Activated CD4-positive, alpha-beta T cell treated with anti-CD3 and anti-CD28 coated beads, Interleukin-2, amount 10 ng/mL, durations not matched to agents 7 days and 5 days (primary cell): ENCODE measurements at places on chromosomes 1 and 21.

DNA sequence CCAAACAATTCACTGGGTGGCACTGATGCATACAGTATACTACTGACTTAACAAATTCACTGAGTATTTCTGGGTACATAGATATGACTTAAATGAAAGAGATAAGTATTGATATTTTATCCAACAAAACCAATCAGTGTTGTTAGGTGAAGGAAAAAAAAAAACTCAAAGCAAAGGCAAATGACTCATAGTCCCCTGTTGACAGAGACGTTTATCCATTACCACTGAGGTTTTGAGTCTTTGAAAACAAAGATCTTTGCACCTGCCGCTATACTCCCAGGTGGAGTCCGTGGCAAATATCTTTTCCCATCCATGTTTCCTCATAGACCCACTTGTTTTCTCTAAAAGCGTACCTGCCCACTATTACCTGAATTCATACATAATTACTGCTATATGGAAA is 18.4 kb downstream of the DYNLT5 start:
- no peak for DNase-seq

- no peak for DNase-seq
These were observed 600.8 kb upstream of the CXADR start for GRCh38 chr21:16912075-16912474.

GRCh38 chr1:151237678-151238466 is 16.7 kb upstream of the PSMD4 start:
- no peak for DNase-seq

DNA sequence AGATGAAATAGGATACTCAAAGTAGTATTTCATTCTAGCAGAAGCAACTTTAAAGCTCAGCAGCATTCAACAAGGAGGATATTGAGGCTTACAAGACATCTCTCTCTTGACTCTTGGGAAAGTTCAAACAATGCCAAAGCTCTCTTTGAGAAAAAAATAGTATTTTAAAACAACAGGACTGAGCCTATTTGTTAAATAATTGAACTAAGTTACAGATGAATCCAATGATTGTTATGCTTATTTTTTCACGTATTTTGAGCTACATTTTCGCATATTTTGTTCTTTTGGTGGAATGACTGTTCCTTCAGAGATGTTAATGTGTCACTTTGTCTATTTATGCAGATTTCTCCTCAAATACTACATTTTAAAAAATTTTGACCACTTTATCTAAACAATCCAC is 200.7 kb downstream of the KCTD3 start:
- no peak for DNase-seq

DNA sequence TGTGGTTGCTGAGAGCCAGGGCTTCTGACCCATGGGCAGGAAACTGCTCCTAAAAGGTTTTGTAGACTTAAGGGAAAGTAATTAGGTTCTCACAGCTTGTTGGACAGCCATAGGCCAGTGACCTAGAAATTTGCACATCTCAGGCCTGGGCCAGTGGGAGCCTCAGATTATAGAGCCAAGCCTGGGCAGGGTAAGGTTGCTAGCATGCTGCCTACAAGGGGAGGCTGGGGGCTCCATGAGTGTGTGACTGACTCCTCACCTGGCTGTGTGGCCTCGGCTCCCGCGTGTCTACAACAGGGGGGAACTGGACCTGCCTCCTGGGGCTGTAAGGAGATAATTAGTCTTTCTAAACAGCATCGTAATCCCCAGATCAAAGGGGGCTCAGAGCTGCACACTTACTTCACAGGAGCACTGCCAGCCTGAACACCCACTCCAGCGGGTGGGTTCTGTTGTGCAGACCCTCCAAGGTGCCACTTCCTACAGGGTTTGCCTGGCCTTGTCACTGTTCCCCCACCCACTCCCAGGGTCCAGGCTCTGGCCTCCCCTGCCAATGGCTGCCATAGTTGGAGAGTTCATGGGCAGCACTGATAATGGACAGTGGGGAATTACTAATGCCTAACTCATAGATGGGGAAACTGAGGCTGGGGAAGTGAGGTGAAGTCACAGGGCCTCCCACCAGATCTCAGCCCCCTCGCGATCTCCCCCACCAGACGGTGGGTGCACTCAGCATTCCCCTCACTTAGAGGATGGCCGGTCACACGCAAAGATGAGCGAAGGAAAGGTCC is 230.4 kb upstream of the TMEM51 start:
- no peak for DNase-seq

DNA sequence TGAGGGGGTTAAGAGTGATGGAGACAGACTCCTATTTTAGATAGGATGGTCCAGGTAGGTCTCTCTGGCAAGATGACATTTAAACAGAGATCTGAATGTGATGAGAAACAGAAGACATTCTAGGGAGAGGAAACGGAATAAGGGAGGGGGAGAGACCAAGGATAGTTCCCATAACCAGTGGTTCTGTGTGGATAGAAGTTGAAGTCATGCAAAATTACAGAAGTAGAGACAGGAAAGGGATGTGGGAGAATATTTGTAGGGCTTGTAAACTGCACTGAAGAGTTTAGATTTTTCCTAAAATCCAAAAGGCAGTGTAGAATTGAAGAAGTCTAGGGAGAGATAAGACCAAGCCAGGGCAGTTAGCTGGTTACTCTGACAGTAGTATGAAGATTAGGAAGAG is 200.6 kb downstream of the GRIK1 start:
- DNase-seq = no peak

DNA sequence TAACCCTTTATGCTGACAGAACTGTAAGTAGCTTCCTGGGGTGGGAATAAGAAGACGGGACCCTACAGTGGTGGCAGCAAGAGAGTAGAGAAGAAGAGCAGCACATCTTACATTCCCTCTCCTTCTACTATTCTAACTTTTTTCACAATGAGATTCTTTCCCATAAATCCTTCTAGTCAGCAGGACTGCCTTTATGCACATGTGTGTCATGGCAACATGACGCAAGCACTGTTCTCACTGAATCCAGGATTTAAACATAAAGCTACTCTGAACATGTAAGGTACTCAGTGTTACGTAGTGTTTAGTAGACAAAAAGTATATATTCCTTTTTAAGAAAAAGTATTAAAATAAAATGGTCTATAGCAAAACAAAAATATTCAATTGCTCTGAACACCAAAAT is 309.7 kb upstream of the LYPLAL1 start:
- no peak for DNase-seq

DNA sequence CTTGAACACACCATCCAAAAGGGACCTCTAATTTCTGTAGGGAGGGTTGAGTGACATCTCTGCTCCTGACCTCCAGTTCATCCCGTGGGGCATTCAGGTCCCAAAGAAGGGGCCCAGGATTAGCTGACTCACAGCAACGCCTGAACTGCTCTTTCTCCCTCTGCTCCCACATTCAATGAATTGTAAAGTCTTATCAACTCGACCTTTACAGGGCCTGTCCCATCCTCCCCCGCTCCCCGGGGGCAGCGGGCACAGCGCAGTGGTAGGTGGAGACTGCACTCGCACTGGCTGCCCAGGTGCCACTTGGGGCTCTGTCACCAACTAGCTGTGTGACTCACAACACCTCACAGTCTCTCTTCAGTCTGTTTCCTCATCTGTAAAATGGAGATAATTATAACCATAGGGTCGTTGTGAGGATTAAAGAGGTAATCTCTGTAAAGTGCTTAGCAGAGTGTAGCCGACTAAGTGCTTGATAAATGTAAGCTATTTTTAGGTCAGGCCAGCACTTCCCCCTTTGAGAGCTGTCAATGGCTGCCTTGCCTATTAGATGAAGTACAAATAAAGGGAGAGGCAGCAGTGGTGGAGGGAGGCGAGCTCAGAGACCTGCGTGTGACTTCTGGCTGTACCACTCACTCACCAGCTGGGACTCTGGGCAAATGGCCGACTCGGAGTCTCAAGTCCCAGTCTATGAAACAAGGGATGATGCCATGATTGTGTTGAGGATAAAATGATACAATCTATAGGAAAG is 637 bp upstream of the MYBPHL start:
- no peak for DNase-seq

DNA sequence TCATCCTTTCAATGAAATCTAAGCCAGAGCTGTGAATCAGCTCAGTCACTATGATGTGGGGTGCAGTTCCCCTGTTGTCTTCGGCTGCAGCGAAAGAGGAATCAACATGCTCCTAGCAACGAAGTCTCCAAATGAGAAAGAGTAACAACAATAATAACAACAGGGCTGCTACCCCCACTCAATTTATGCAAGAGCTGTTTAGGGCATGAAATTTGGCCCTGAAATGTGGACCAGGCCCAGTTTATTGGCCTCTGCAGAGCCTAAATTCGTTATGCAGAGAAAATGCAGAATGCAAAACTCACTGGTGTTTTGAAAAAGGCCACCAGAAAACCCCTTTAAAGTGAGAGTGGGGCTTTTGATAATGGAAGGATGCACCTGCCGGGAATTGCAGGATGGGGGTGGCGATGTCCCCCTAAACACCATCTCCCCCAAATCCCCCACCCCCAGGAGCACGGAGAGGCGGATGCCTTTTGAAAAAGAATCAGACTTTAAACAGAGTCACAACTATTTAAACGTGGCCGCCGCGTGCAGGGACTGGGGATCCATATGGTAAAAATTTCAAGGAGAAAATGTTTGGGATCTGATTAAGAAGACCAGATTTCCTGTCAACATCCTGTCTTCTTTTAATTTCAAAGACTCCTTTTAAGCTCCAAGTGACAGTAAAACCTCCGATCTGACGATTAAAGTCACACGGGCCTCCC is 1.9 kb downstream of the RUNX3 start:
- no peak for DNase-seq

DNA sequence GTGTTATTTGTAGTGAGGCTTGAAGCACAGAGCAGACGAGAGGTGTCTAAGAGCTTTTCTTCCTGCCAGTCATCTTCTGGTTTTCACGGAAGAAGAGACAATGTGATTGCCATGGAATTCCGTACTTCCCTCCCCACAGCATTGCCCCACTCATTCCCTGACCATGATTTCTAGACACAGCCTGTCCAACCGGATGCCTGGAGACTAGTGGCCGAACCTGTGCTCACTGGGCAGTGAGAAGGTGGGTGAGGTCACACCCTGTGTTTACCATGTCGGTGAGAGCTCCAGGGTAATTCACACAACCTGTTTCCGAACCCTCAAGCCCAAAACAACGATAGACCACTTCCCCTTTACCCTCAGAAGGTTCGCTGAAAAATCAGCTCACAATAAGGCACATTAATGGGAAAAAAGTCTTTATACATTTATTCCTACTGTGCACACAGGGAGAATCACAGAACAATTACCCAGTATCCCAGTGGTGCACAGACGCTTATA is 271.9 kb upstream of the FMN2 start:
- no peak for DNase-seq

GRCh38 chr21:42039470-42039901 is 29.3 kb upstream of the ZBTB21 start:
- no peak for DNase-seq

- no peak for DNase-seq
These were observed 42.4 kb upstream of the LRRC8C start for GRCh38 chr1:89590341-89591080.

DNA sequence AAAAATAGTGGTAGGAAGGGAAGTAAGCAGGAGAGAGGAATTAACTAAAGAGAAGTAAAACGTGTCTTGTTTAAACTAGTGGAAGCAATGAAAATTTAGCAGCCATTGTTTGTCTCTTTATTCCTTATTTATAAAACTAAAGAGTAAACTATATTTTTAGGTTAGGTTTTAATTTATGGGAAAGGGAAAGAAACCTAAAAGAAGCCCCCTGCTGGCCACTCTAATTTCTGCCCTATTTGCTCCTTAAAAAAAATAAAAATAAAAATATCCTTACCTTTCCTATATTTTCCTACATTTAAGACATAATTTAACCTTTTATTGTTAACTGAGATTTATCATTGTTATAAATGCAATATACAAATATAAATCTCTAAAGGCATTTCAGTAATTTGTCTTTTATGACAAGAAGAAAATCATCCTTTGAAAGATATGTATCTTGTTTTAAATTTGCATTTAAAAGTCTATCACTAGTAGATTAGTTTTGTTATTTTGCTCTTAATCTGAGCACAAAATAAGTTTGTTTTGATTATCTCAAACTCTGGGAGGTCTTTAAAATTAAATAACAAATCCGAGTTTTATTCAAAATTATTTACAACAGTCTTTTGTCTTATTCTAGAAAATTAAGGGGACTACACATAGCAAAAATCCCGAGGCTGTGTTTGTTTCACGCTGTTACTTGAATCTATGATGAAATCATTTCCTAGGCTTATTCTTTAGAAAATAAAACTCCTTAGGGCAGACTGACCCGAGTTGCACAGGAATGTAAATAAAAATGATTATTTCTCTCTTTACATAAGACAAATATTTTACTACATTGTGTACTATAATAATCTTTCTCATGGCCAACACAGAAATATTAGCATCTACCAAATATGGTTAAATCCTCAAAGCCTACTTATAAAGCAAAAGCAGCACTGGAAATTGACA is 201.7 kb downstream of the NRIP1 start:
- peak; percentile 16 for DNase-seq

- no peak for DNase-seq
These were observed 26.4 kb upstream of the KAZN start for GRCh38 chr1:14571810-14572767.

- DNase-seq = no peak
These were observed 96.9 kb downstream of the COP1 start for GRCh38 chr1:176110203-176110602.

GRCh38 chr1:229461032-229461668 is 27.3 kb upstream of the ACTA1 start:
- DNase-seq = no peak

DNA sequence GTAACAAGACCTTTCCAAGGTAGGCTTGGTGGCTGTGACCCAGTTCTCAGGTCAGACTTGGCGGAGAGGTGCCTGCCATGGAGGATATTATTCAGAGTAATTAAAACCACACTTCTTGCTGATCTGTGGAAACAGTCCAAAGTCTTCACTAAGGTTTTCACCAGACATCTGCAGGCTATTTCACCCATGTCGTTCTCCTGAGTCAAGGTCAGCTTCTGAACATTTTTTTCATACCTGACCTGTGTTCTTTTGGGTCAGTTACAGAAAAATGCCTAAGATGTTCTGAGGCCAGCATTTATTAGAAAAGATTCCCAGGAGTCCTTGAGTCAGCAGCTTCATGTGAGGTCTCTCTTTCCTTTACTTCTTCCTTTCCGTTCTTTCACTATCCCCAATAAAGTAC is 54.9 kb downstream of the RGL1 start:
- DNase-seq = no peak

DNA sequence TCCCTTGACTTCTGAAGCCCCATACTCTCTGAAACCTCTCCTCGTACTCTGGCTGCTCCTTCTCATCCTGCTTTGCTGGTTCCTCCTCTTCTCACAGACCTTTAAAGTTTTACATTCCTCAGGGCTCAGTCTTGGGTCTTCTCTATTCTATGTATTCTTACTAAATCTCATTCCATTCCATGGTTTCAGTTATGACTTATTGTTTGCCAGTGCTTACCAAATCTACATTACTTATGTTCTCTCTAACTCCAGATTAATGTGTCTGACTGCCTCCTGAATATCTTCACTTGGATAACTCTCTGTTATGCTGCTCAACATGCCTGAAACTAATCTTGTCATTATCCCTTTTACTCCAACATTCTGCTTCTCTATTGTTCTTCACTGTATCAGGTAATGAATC is 5.4 kb upstream of the SLC35D1 start:
- no peak for DNase-seq

- DNase-seq = no peak
These were observed 202.2 kb downstream of the RRAGC start for GRCh38 chr1:38657207-38657840.

GRCh38 chr1:99645203-99645602 is 710 bp upstream of the PALMD start:
- no peak for DNase-seq
